Naive thymus-derived CD4-positive, alpha-beta T cell (primary cell): ENCODE measurements at places on chromosomes 3 and 15. TPM values are rescaled to one million over a fixed set of nuclear protein-coding genes. Genes with fewer than 3 reads are reported as not detected.

CPB1 gene
- total RNA-seq, result not detected in 2 replicates

RFT1 gene
- 26.0 TPM for total RNA-seq

ABHD2 gene
- total RNA-seq, result 71.4 TPM

CAND2 gene
- total RNA-seq, result 0.15 and 0.36 TPM in 2 replicates

CDHR4 gene
- 0.29 TPM for total RNA-seq

PSTPIP1 gene
- total RNA-seq, result 172 TPM

SHC4 gene
- not detected for total RNA-seq

SETD2 gene
- total RNA-seq, result 74.9 TPM

PPP1R2 gene
- 74.7 and 76.1 TPM in 2 replicates for total RNA-seq

AMT gene
- 8.4 TPM for total RNA-seq

CFAP20DC gene
- total RNA-seq, result 0.43 TPM

SIDT1 gene
- total RNA-seq, result 32.1 and 32.8 TPM in 2 replicates

IMP3 gene
- 100 TPM for total RNA-seq

SACM1L gene
- 93.8 TPM for total RNA-seq

ACKR2 gene
- total RNA-seq, result 1.1 TPM

SLC24A5 gene
- total RNA-seq, result not detected

CCR3 gene
- 7.4 TPM for total RNA-seq

MOBP gene
- not detected for total RNA-seq

A4GNT gene
- not detected for total RNA-seq

CCDC80 gene
- 0.05 TPM for total RNA-seq

ANKDD1A gene
- total RNA-seq, result 2.0 and 3.3 TPM in 2 replicates

CPN2 gene
- not detected for total RNA-seq

ZKSCAN7 gene
- 0.76 and 1.1 TPM in 2 replicates for total RNA-seq

EFHB gene
- 1.3 TPM for total RNA-seq

SCG5 gene
- 0.79 TPM for total RNA-seq

ZNF592 gene
- 36.6 TPM for total RNA-seq

SLC28A2 gene
- not detected for total RNA-seq

IQCF5 gene
- total RNA-seq, result not detected

PRR23A gene
- not detected for total RNA-seq

EBLN2 gene
- total RNA-seq, result 9.8 TPM

TASOR gene
- 74.7 and 75.2 TPM in 2 replicates for total RNA-seq

FGF12 gene
- not detected for total RNA-seq

MESP1 gene
- 0.66 and 1.2 TPM in 2 replicates for total RNA-seq

CAMK2N2 gene
- 0.25 TPM in 1 of 2 replicates, not detected in the other for total RNA-seq

AGBL1 gene
- not detected for total RNA-seq

MFN1 gene
- 38.0 TPM for total RNA-seq

ARGFX gene
- total RNA-seq, result not detected

STXBP5L gene
- total RNA-seq, result not detected

UBAP1L gene
- 5.6 and 6.4 TPM in 2 replicates for total RNA-seq

TEX55 gene
- total RNA-seq, result not detected in 2 replicates

MST1R gene
- total RNA-seq, result 0.39 TPM

CXCR6 gene
- 0.19 TPM for total RNA-seq
